T-helper 2 cell treated with Interferon-gamma antibody and Interleukin-4, amounts not matched to agents 5 μg/mL and 100 μg/mL, for 36 hours (primary cell): ENCODE measurements at places on chromosomes 12 and 14.

DNA sequence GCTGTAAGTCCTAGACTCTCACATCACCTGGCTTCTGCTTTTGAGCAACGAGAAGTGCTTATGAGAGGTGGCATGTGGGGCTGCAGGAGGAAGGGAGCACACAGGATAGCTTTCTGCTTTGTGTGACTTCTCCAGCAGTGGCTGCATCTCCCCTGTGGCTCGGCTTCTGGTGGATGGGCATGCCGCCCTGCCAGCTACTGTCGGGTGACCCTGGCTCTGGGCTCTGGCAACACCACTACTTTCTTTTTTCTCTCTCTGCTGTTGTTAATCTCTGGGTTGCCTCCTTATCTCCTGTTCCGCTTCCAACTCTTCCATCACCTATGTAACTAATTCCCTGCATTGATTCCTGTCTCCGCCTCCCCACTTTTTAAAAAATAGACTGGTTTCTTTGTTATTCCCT lies 209.1 kb upstream of the DAAM1 start:
- no peak for DNase-seq

DNA sequence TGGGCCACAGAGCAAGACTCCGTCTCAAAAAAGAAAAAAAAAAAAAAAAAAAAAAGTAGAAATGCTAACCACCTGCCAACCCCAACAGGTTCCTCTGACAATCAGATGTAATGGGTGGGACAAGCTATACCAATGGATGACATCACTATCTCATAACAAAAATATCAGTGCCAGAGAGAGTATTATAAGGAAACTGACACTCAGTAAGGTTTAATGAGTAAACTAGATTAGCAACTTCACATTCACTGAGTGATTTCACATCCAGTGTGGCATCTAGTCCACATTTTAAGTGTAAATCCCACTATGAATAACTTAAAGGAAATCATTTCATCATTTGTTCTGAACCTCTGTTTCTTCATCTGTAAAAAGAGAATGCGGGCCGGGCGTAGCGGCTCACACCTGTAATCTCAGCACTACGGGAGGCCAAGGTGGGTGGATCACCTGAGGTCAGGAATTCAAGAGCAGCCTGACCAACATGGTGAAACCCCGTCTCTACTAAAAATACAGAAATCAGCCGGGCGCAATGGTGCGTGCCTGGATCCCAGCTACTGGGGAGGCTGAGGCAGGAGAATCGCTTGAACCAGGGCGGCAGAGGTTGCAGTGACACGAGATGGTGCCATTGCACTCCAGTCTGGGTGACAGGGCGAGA lies 1.8 kb downstream of the SART3 start:
- DNase-seq: no peak

GRCh38 chr12:96108321-96108720 lies 72.9 kb upstream of the LTA4H start:
- no peak for DNase-seq

GRCh38 chr12:109305547-109305946 lies 3.5 kb downstream of the FOXN4 start:
- DNase-seq: no peak

GRCh38 chr14:77310026-77310425 lies 10.7 kb downstream of the POMT2 start:
- DNase-seq: no peak

GRCh38 chr14:95286645-95287044 lies 33.1 kb downstream of the CLMN start:
- DNase-seq: no peak

GRCh38 chr12:45833401-45833800 lies 103.9 kb downstream of the ARID2 start:
- DNase-seq: no peak

GRCh38 chr14:52069307-52070050 lies 620 bp upstream of the NID2 start:
- DNase-seq: peak; percentile 17

DNA sequence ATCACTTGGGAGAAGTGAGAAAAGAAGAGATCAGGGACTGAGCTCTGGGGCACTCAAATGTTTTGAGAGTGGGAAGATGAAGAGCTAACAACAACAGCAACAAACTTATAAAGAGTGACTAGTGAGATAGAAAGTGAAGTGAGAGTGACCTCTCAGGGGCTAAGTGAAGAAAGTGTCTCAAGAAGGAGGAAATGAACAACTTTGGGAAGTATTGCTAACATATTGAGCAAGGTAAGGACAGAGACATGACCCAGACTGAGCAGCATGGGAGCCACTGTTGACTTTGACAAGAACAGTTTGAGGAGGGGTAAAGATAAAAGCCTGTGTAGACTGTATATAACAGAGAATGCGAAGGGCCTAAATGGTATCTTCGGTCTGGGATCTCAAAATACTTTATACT lies 155.1 kb upstream of the BTG1 start:
- no peak for DNase-seq

DNA sequence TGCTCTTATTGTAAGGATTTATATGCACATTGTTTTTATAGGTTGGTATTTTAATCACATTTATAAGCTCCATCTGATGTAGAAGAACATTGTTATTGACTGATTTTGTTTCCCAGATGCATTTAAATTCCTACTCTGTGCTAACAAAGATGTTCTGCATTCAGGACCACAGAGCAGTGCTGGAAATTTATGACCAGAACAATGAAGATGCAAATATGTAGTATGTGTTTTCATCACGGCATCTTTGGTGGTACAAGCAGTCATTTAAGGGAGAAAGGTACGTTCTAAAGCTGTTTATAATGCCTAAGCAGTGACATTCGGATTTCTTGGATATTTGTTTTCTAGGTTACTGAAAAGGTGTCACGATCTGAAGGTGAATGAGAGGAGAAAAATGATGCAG lies 66.5 kb downstream of the TRIM9 start:
- no peak for DNase-seq

- DNase-seq: no peak
These were observed 79.8 kb downstream of the TTC9 start for GRCh38 chr14:70721542-70721941.

DNA sequence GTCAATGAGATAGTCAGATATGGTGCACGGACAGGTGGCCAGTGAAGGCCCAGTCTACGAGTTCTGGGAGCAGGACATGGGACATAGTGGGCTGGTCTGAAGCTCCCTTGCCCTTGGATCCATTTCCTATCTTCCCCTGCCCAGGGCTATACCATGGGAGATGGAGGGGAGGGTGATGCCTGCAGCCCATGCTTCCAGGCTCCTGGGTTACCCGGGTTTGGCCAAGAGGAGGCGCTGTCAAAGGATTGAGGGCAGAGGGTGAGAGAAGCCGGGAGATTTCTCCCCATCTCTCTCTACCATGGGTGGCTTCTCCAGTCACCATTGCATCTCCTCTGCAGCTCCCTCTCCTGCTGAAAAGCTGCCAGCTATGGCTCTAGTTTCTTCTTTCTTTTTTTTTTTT lies 52.8 kb upstream of the LHX5 start:
- no peak for DNase-seq

DNA sequence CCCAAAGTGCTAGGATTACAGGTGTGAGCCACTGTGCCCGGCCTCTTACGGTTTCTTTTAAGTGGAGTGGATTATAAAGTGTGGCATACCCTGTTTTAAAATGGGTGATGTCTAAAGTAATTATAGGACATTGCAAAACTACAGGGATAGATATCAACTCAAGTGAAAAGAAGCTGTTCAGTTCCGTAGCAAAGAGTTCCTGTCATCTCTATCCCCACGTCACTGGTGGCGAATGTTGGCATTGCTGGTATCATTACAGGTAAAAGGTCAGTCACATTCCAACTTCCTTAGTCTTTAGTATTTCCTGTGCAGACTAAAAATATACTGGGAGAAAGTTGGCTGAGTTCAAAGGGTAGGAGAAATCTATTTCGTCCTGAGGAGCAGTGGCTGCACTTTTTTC lies 95.6 kb upstream of the SLC38A2 start:
- DNase-seq: no peak

- DNase-seq: no peak
These were observed 158.8 kb upstream of the PRMT8 start for GRCh38 chr12:3332188-3332587.

DNA sequence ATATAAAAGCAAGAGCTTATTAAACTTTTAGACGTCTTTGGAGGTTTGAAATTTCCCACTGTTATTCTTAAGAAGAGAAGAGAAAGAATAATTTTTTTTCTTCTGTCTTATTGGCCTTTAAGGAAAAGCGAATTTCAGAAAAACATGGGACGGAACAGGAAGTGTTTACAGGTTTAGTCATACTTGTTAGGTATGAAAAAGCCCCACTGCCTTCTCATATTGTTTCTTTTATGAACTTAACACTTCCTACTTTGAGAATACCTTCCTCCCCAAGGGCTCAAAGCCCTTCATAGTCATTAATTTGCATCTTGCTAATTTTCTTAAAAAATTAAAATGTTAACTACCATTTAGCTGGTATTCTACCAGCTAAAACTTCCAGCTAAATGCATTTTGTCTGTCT lies 82.0 kb downstream of the ETV6 start:
- DNase-seq: no peak

- DNase-seq: no peak
These were observed 88.9 kb downstream of the MSRB3 start for GRCh38 chr12:65367396-65367795.

- no peak for DNase-seq
These were observed 105.1 kb downstream of the GCH1 start for GRCh38 chr14:54797556-54797955.

DNA sequence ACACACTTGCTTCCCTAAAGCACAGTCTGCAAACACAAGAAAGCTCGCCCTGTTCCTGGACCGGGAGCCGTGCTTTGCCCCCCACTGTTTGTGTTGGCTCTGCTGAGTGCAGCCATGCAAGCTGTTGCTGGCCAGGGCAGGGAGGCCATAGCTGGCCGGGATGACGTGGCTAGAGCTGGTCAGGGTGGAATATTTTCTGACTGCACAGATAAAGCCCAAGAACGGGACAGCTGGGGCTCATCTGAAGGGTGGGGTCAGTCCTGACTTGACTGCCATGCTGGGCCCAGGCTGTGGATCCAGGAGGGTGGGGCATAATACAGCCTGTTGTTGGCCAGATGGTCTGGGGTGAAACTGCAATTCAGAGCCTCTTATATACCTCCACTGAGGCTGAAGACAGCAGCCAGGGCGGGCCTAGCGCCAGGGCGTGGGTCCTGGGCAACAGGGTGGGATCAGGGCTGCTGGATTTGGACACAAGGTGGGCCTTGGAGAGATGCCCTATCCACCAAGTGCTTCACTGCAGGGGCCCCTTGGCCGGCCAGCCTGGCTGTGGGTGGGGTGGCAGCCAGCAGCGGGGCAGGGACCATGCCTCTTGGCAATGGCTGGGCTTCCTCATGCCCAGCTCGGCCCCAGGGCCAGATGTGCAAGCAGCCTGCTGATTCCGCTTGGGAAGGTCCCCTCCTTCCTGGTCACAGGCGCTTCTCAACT lies 14.8 kb downstream of the KMT5A start:
- no peak for DNase-seq

GRCh38 chr12:19848421-19848820 lies 409.1 kb downstream of the AEBP2 start:
- no peak for DNase-seq

DNA sequence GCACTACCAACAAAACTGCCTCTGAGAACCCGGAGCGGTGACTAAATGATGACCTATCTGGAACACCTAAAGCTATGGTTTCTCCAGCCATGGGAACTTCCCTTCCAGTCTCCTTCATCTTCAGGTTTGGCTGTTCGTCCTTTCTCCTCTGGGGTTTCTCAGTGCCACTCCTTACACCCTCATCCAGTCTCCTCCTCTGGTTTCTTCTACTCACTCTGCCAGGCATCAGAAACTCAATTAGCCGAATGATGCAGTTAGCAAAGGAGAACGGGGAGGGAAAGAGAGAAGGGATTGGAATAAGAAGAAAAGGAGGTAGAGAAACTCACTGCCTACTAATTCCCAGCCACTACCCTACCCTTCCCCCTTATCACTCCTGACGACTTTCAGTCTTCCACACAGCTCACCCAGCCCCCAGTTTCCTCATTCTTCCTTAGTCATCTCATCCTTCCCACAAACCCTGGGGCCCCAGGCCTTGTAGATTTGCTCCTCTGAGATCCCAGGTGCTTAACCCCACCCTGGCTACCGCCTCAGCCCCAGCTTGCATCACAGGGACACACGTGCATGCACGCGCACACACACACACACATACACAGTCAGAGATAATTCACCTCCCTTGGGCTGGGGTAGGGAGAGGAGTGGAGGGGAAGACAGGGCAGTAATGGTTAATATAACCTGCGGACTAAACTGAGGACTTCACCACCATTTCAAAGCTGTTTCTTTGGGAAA lies 13.0 kb downstream of the FGD6 start:
- DNase-seq: no peak

DNA sequence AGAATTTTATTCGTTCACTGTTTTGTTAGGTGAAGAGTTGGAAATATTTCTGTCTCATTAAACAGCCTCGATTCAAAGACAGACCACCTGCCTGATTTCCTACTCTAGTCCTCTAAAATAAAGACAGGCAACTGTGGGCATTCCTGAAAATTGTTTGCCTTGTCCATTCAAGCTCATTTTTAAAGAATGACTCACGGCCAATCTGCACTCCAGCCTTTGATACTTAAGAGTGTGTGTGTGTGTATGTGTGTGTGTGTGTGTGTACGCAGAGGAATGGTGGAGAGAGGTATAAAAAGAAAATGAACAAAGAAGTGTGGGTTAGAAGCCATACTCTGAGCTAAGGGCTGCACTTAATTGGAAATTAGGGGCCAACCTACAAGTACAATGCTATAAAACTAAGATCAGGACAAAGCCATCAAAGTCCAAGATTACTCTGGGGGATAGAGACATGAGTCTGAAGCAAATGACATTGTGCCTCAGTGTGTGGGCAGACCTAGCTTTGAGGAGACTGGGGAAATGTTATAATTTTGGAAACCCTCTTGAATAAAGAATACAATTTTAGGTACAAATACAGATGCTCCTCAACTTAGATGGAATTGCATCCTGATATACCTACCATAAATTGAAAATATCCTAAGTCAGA lies 45.6 kb upstream of the SOCS2 start:
- DNase-seq: no peak

DNA sequence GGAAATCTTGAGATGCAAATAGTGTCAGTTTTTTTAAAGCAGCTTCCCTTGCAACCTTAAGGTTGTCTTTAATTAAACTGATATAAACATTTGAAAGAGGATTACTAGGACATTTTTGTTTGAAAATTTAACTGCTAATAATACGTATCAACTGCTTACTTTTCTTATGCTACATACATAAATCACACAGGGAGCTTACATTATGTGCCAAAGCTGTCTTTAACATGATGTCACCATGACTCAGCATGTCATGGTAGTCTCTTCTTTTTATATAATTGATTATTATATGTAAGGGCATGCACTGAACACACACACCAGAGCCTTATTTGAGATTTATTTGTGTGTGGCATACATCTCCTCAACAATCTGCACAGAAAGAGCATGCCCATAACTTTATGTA lies 63.0 kb upstream of the PTHLH start:
- DNase-seq: no peak

- no peak for DNase-seq
These were observed 75.8 kb downstream of the FRMD6 start for GRCh38 chr14:51727526-51727925.
